CD4-positive, alpha-beta memory T cell (primary cell): ENCODE measurements at places on chromosomes 4 and X.

DNA sequence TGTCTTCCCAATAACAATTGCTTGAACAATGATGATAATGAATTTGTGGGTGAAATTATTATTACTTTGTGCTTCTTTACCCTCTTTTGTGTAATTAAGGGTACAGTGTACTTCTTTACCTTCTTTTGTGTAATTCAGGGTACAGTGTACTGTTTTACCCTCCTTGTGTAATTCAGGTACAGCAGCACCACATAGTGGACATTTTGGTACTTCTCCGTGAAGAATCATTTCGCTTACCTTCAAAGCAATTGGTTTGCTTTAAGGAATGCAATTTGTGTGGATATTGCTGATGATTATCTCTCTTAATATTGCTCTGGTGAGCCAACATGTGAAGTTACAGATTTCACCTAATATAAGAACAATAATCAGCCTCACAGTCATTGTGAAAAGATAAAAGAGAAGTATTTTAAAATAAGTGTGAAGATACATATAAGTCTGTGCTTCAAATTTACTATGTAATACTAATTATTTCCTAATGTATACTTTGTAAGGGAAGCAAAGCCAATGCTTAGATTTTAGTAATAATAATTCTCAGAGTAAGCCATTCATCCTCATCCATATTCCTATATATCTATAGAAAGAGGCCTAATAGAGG is 27.2 kb upstream of the SEC24B start:
- DNase-seq, result peak; percentile 35

- DNase-seq, result peak; percentile 78
Measured at GRCh38 chrX:149631234-149632165, at the start of gene TMEM185A. TMEM185A (minus strand) TSS chrX:149631792; CDS start chrX:149631580, 212 bp downstream.

DNA sequence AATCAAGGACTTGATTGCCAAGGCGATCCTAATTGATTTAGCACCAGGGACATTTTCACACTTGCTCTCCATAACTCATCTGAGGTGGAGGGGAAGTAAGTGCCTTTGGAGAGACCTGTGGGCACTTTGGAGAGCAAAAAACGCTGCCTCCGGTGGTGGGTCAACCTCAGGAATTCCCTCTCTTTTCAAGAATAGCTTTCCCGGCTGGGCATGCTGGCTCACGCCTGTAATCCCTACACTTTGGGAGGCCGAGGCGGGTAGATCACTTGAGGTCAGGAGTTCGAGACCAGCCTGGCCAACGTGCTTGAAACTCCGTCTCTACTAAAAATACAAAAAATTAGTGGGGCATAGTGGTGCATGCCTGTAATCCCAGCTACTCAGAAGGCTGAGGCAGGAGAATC is 49.2 kb downstream of the PRPS1 start:
- no peak for DNase-seq

- no peak for DNase-seq
Measured at GRCh38 chrX:20026278-20026677, 35.4 kb upstream of the BCLAF3 start.

GRCh38 chr4:169225058-169225751 is 45.6 kb downstream of the SH3RF1 start:
- DNase-seq, result no peak

- DNase-seq, result no peak
Measured at GRCh38 chrX:119062750-119063374, 9.9 kb upstream of the CT47C1 start.

DNA sequence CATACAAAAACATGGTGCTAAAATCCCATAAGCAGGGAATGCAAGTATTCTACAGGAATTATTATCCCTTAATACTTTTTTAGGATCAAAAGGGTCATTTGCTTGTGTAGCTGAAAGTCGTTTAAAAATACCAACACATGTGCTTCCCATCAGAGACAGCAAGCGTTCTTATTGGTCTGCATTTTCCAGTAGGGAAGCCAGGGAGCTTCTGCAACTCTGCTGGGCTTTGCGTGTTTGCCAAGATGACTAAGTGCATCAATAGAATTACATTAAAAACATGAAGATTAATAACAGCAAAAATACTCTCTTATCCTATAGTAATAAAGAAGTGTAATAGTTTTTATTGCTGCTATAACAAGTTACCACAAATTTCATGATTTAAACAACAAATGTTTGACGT is 111.2 kb downstream of the QDPR start:
- no peak for DNase-seq

DNA sequence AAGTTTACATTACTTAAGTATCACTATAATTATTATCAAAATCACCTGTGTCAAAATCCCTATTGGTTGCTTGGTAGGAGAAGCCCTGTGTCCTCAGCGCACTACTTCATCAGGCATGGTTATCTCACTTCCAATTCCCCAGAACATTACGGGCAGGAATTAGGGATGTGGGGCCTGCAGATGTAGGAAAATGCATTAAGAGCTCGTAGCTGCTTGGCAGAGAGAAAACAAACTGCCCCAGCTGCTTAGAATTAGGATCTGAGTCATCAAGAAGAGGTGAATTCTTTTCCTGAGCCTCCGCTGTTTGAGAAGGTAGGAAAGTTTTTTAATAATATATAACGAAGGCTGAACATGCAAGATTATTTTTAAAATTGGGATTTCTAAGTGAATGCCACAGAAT is 31.1 kb upstream of the CLNK start:
- no peak for DNase-seq

DNA sequence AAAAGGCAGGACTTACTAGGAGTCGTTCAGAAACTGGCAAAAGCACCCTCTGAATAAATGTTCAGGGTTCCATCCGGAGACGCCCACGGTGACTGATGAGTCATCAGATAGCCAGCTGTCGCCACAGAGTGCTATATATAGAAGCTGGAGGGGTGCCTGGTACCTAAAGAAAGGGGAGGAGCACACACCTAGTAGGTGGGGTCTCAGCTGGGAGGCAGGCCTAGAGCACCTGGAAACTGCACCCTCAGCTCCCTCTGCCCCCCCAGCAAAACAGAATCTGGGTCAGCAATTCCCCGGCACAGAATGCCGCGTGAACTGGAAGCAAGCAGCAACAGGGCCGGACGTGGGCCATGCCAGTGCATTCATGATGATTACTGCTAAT is 242.0 kb downstream of the BCOR start:
- DNase-seq, result peak; percentile 73
